Effector memory CD8-positive, alpha-beta T cell (primary cell): ENCODE measurements at places on chromosomes 12 and 14.

DNA sequence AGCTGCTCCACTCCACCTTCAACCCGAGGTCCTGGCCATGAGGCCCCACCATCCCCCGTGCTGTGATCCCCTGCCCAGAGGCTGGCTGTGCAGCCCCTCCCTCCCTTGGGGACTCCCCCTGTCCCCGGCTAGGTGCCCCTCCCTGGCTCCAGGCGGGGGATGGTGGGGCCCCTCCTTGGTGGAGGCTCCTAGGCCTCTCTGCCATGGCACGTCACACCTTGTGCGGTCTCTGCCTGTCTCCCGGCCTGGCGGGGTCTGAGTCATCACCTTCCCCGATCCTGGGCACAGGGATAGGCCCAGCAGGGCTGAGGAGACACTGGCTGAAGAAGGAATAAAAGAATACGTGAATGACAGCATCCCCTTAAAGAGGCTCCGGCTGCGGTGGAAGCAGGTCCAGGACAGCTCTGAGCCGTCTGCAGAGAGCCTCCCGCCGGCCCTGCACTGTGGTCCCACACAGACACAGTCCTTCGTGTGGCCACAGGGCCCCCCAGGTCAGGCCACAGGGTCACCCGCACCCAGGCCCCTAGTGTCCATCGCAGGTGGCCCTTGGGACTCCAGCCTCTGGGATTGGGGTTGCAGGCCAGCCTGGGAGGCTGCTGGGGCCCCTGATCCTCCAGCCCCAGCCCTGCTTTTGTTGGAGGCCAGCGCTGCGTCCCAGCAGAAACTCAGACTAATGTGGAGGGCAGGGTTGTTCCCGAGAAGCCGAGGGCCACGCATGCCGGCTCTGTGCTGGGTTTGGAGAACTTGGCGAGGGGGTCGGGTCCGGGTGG lies 43.6 kb downstream of the KIF26A start:
- H3K36me3 ChIP-seq, result no peaks in the 10 kb centered on the region
- no peak overlapping the region for H3K4me3 ChIP-seq
- H3K4me1 ChIP-seq, result no peaks in the 10 kb centered on the region

DNA sequence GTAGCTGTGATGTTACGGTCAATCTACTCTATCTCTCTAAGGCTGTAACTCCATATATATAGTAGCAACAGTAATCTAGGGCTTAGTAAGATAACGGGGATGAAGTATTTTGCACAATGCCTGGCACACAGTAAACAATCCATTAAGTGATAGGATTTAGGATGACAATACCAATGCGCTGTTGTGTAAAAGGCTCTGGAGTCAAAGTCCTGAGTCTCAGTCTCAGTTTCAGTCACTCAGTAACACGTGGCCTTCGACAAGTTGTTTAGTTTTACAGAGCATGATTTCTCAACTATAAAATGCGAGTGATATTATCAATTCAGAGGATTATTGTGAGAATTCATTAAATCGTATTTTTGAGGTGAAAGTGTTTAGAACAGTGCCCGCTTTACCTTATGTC lies 162.4 kb downstream of the GARIN6 start:
- H3K4me3 ChIP-seq, result no peak overlapping the region
- no peaks in the 10 kb centered on the region for H3K36me3 ChIP-seq
- H3K27ac ChIP-seq, result no peak overlapping the region
- H3K27me3 ChIP-seq, result no peaks in the 10 kb centered on the region

GRCh38 chr14:98867726-98868125 lies 404.3 kb downstream of the BCL11B start:
- DNase-seq, result no peak
- H3K27ac ChIP-seq, result no peak overlapping the region

GRCh38 chr14:87868920-87869319 lies 124.1 kb downstream of the GALC start:
- no peaks in the 10 kb centered on the region for H3K4me1 ChIP-seq
- H3K27ac ChIP-seq, result no peak overlapping the region
- H3K4me3 ChIP-seq, result no peak overlapping the region
- DNase-seq, result no peak
- H3K27me3 ChIP-seq, result peaks cover 18% of the 10 kb centered on the region

DNA sequence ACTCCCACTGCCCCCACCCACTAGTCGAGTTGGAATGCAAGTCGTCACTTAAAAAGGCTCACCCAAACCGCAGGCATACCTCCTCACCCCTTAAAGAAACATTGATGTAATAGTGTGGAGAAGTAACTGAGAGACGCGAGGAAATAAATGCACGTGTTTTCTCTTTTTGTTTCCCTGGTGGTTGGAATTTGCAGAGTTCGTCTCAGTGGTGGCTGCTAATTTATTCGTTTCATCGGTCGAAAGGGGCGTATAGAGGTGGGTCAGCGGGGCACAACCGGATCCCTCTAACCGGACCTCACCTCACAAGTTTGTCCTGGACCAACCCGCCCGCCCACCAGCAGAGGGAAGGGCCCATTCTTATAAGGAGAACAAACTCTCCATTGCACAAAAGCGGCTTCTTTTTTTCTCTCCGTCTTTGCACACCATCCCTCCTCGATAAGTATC lies 5.0 kb upstream of the NPAS3 start:
- no peak overlapping the region for H3K4me3 ChIP-seq
- no peaks in the 10 kb centered on the region for H3K36me3 ChIP-seq
- H3K27ac ChIP-seq, result no peak overlapping the region

DNA sequence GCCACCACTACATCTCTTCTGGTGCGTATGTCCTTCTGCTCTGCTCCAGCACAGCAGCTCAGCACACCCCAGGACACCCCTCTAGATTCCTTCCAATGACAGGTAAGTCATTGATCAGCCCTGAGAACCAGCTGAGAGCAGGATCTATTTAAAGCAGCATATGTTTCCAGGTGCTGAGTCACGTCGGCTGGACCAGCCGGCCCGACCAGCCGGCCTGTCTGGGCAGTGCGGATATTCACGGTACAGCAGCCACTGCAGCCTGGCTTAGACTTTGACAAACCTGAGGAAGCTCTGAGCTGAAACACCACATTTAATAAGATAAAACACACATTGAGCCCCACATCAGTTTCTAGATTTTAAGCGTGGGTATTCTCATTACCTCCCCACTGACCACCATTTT lies 31.8 kb upstream of the RPH3A start:
- H3K27me3 ChIP-seq, result peaks cover 32% of the 10 kb centered on the region
- H3K4me3 ChIP-seq, result no peak overlapping the region

- H3K4me1 ChIP-seq, result no peaks in the 10 kb centered on the region
- H3K27me3 ChIP-seq, result no peaks in the 10 kb centered on the region
- DNase-seq, result no peak
- H3K27ac ChIP-seq, result no peak overlapping the region
- H3K36me3 ChIP-seq, result no peaks in the 10 kb centered on the region
- H3K4me3 ChIP-seq, result no peak overlapping the region
Measured at GRCh38 chr14:26138764-26139445, 458.9 kb downstream of the NOVA1 start.

GRCh38 chr14:75906680-75907280 lies 75.0 kb downstream of the TGFB3 start:
- H3K27me3 ChIP-seq, result no peaks in the 10 kb centered on the region
- H3K4me3 ChIP-seq, result no peak overlapping the region
- H3K36me3 ChIP-seq, result peaks cover 2% of the 10 kb centered on the region
- DNase-seq, result peak; percentile 63
- no peaks in the 10 kb centered on the region for H3K4me1 ChIP-seq

GRCh38 chr14:64423987-64424386 lies 35.8 kb downstream of the MTHFD1 start:
- peaks cover 31% of the 10 kb centered on the region for H3K36me3 ChIP-seq
- H3K27me3 ChIP-seq, result no peaks in the 10 kb centered on the region
- H3K4me3 ChIP-seq, result no peak overlapping the region
- H3K4me1 ChIP-seq, result no peaks in the 10 kb centered on the region
- DNase-seq, result no peak
- H3K27ac ChIP-seq, result no peak overlapping the region

GRCh38 chr12:119783787-119784186 lies 93.3 kb downstream of the CIT start:
- H3K27me3 ChIP-seq, result no peaks in the 10 kb centered on the region
- no peak overlapping the region for H3K27ac ChIP-seq
- DNase-seq, result no peak
- H3K4me3 ChIP-seq, result no peak overlapping the region

DNA sequence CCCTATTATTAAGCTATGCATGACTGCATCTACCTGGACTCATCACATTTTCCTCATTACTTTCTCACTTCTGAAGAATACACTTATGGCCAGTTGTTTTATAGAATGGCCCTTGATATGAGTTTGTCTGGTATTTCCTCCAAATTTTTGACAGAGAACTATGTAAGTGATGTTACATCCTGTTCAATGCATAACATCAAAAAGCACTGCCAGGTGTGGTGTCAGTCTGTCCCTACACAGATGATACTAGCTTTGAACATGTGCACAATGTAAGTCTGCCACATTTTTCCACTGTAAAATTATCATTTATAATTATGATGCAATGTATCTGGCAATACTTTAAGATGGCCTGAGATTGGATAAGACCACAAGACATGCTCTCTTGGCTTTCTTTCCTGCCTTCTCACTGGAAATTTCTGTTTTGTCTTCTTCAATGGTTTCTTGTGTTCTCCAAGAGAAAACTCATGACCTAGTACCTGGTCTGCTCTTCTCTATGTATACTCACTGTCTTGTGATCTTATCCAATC lies 28.3 kb downstream of the HEATR5A start:
- no peaks in the 10 kb centered on the region for H3K4me1 ChIP-seq
- no peak for DNase-seq
- no peak overlapping the region for H3K27ac ChIP-seq
- no peak overlapping the region for H3K4me3 ChIP-seq
- no peaks in the 10 kb centered on the region for H3K27me3 ChIP-seq

DNA sequence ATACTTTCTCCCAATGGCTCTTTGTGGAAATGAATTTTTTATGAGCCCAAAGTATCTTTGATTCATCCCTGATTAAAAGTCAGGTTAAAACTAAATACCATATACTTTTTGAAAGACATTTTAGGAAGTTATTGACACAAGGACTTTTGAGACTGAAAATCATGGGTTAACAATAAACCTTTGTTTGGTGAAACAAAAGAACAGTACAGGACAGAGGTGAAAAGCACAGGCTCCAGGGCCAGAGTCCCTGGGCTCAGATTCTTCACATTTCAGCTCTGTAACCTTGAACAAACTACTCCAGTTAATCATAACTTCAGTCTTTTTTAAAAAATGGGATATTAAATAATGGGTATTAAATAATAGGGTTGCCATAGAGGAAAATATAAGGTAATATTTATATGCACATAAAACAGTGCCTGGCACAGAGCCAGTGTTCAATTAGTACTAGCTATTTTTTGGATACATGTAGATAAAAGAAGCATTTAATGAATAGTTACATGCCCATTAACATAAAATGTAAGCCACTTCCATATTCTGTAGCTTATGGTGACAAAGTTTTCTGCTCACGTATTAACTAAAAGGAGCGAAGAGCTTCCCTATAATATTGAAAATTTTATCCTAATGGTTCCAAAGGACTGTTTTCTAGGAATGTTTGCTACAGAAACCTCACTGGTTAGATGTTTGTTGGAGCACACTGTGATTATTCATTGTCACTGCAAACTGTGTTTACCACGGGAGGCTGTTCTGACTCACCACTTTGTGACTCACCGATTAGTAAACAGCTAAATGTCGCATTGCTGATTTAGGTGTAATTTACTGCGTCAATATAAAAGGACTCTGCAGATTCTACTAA lies 255.4 kb downstream of the DAD1 start:
- no peaks in the 10 kb centered on the region for H3K36me3 ChIP-seq
- no peaks in the 10 kb centered on the region for H3K4me1 ChIP-seq
- no peak overlapping the region for H3K4me3 ChIP-seq
- no peak for DNase-seq
- no peaks in the 10 kb centered on the region for H3K27me3 ChIP-seq

DNA sequence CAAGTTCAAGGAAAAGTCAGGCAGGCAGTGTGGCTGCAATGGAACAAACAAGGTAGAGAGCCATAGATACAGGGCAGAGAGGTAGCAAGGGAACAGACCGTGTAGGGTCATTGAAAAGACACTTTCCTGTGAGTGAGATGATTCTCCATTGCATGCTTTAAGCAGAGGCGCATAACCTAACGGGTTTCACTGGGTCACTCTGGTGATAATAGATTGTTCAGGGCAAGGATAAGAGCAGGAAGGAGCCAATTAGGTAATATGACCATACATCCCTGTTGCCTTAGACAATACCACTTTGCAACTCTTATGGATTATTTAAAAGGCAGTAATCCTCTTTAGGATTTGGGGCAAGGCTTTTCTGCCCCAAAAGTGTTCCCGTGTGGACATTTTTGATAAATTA lies 214.1 kb downstream of the PTPRO start:
- no peak overlapping the region for H3K27ac ChIP-seq
- no peaks in the 10 kb centered on the region for H3K27me3 ChIP-seq
- no peaks in the 10 kb centered on the region for H3K36me3 ChIP-seq
- H3K4me3 ChIP-seq, result no peak overlapping the region
- peaks cover 9% of the 10 kb centered on the region for H3K4me1 ChIP-seq

GRCh38 chr14:60651086-60651795 lies 2.0 kb upstream of the SIX1 start:
- no peak overlapping the region for H3K27ac ChIP-seq
- no peak overlapping the region for H3K4me3 ChIP-seq
- peaks cover 100% of the 10 kb centered on the region for H3K27me3 ChIP-seq
- peaks cover 7% of the 10 kb centered on the region for H3K36me3 ChIP-seq

- H3K4me3 ChIP-seq, result no peak overlapping the region
- H3K27ac ChIP-seq, result no peak overlapping the region
- DNase-seq, result no peak
- no peaks in the 10 kb centered on the region for H3K27me3 ChIP-seq
- H3K36me3 ChIP-seq, result no peaks in the 10 kb centered on the region
Measured at GRCh38 chr14:80906946-80907345, 34.6 kb downstream of the CEP128 start.

DNA sequence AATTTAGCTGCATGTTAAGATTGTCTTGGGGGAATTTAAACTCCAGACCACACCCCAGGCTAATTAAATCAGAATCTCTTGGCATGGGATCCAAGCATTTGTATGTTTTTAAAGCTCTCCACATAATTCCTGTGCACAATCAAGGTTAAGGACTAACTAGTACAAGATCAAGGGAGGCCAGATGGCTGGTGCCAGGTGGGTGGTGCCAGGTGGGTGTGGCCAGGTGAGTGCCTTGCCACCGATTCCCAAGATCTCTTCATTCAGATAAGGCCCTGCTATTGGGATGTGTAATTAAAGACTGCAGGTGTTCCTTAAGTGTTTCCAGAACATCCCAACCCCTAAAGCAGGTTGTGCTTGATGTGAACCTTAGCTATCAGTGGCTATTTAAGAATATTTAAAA lies 75.1 kb downstream of the NRXN3 start:
- no peak overlapping the region for H3K4me3 ChIP-seq
- no peak for DNase-seq
- H3K4me1 ChIP-seq, result no peaks in the 10 kb centered on the region
- H3K27ac ChIP-seq, result no peak overlapping the region
- H3K27me3 ChIP-seq, result no peaks in the 10 kb centered on the region
- H3K36me3 ChIP-seq, result no peaks in the 10 kb centered on the region
